K562 (cell line): ENCODE measurements at places on chromosomes 1 and 21. TPM values are rescaled to one million over a fixed set of nuclear protein-coding genes. Genes with fewer than 3 reads are reported as not detected.

DNA sequence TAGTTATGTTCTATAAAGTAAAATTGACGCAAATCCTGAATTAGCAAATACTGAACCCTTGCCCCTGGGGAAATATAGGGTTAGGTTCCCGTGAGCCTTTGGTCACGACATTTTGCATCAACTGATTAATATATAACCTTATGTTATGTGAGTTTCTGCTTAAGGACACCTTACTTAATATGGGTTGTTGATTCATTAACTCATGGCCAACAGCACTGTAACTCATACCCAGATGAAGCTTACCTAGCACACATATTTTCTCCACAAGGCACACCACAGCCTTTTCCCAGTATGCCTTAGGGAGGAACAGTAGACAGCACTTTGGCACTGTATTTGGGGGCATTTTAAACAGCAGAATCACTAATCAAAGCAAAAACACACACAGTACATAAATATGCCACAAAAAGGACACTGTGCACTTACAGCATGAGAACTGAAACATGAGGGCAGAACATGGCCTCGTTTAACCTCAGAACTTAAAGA is 15.1 kb downstream of the INAVA start:
- no peak for DNase-seq
- H3K4me1 ChIP-seq, result no peaks in the 10 kb centered on the region
- H3K36me3 ChIP-seq, result no peaks in the 10 kb centered on the region
- no peak overlapping the region for H3K4me3 ChIP-seq
- peaks cover 43% of the 10 kb centered on the region for H3K27me3 ChIP-seq

DNA sequence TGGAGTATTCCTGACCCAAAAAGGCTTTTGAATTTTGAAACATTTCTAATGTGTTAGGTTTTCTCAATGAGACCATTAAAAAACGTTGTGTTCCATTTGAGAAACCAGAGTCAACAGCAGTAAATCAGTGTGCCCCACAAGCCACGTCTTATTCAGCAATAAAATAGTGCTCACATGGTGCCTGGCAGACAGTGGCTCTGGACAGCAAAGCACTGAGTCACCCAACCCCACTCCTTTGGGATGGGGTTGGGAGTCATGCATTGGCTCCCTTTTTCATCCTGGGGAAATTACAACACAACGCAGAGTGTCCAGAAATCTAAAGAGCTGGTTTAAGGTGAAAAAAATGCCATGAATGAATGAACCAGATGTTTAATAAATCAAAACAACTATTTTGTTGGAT is 46.5 kb downstream of the KCNJ15 start:
- no peak overlapping the region for H3K4me3 ChIP-seq
- H3K4me1 ChIP-seq, result no peaks in the 10 kb centered on the region
- no peak overlapping the region for H3K27ac ChIP-seq

Gene ADORA1
- total RNA-seq, result not detected in 2 replicates

- no peaks in the 10 kb centered on the region for H3K27me3 ChIP-seq
- no peak overlapping the region for H3K4me3 ChIP-seq
- H3K4me1 ChIP-seq, result no peaks in the 10 kb centered on the region
- H3K27ac ChIP-seq, result no peak overlapping the region
- no peaks in the 10 kb centered on the region for H3K36me3 ChIP-seq
- DNase-seq, result no peak
Observed at GRCh38 chr1:219296430-219297355, 123.0 kb downstream of the LYPLAL1 start.

DNA sequence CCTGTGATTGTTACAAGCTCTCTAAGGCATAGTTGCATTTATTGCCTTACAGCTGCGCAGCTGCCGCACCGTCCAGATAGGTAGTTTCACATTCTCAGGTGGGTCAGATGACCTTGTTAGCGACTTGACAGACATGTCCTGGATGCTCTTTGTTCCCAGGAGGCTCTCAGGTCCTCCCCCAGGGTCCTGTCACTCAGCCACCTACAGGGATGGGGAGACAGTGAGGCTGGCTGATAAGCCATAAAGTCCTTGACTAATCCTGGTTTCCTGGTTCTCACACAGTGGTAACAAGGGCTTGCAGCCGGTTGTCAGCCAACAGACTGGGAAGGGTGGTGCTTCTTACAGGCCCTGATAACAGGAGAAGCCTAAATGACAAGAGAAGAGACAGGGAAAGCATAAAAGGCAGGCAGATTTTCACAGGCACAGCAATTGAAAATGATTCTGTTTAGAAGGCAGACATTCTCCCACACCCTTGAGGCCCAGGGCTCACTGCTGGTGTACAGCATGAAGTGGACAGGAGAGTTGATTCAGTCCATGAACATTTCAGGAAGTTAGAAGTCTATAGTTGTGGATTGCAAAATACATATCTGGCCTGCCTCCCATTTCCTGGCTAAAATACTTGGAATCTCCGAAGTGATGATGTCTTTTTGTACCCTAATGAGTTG is 2.9 kb downstream of the ARF1 start:
- H3K27me3 ChIP-seq, result no peaks in the 10 kb centered on the region
- peak; percentile 51 for DNase-seq
- H3K36me3 ChIP-seq, result peaks cover 70% of the 10 kb centered on the region

Gene MEGF6
- 0.40 and 1.7 TPM in 2 replicates for total RNA-seq

DNA sequence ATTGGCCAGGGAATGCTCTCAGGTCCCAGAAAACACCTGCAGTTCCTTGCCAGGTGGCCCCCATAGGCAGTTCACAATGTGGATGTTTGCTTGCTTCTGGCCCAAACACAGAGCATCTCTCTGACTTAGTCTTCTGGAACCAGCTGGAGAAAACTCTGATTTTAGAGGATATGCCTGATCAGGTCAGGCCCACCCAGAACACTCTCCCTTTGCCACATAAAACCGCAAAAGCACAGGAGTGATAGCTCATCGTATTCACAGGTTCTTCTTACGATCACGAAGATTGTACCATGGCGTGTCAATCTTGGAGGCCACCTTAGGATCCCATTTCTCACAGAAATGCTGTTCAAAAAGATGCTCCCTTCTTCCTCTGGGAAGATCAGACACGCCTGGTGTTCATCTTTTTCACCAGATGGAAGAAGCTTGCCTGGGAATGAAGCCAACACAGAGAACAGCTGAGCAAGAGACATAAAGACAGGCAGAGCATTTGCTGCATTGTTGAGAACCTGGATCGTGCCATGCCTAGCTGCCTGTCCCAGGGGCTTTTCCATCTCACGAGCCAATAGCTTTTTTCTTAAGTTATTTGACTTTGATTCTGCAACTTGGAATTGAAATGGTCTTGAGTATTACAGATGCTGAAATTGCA is 11.6 kb upstream of the CD247 start:
- H3K4me3 ChIP-seq, result no peak overlapping the region
- no peak for DNase-seq
- H3K4me1 ChIP-seq, result peaks cover 19% of the 10 kb centered on the region; the same call in 2 of the 3 replicates
- no peaks in the 10 kb centered on the region for H3K36me3 ChIP-seq

GRCh38 chr1:17210176-17210575 is 5.2 kb downstream of the PADI1 start:
- no peak for DNase-seq
- H3K4me3 ChIP-seq, result no peak overlapping the region
- H3K4me1 ChIP-seq, result peaks cover 7% of the 10 kb centered on the region

- H3K27ac ChIP-seq, result no peak overlapping the region
- H3K27me3 ChIP-seq, result peaks cover 11% of the 10 kb centered on the region
- no peak for DNase-seq
- no peaks in the 10 kb centered on the region for H3K36me3 ChIP-seq
Observed at GRCh38 chr1:114334297-114334696, 176.7 kb downstream of the TRIM33 start.

Gene SLAMF9
- total RNA-seq, result not detected in 2 replicates

DNA sequence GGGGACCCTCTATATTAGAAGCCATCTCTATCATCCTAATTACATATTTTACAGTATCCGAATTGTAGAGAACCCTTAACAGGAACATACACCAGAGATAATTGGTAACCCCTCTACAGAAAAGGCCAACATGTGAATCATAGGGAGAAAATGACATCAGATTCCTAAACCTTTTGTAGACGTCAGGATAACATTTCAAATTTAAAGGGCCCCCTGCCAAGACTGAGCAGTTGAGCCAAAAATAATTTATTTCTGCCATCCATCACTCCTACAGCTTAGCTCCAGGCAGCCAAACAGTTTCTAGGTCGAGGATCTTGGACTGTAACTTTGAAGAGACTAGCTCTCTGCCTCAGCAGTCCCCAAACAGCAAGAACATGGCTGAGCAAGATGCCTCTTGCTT is 21.2 kb downstream of the ZNF697 start:
- H3K27ac ChIP-seq, result no peak overlapping the region
- H3K4me1 ChIP-seq, result no peaks in the 10 kb centered on the region
- no peaks in the 10 kb centered on the region for H3K27me3 ChIP-seq
- H3K36me3 ChIP-seq, result peaks cover 23% of the 10 kb centered on the region

Gene CIART
- total RNA-seq, result 0.35 TPM in 1 of 2 replicates, not detected in the other

GRCh38 chr1:248852481-248853405 is 6.1 kb downstream of the ZNF692 start:
- DNase-seq, result no peak
- H3K36me3 ChIP-seq, result peaks cover 98% of the 10 kb centered on the region
- no peak overlapping the region; the same call in 2 of the 3 replicates for H3K27ac ChIP-seq
- H3K27me3 ChIP-seq, result no peaks in the 10 kb centered on the region
- no peak overlapping the region for H3K4me3 ChIP-seq

Gene KCNH1
- not detected in 2 replicates for total RNA-seq

DNA sequence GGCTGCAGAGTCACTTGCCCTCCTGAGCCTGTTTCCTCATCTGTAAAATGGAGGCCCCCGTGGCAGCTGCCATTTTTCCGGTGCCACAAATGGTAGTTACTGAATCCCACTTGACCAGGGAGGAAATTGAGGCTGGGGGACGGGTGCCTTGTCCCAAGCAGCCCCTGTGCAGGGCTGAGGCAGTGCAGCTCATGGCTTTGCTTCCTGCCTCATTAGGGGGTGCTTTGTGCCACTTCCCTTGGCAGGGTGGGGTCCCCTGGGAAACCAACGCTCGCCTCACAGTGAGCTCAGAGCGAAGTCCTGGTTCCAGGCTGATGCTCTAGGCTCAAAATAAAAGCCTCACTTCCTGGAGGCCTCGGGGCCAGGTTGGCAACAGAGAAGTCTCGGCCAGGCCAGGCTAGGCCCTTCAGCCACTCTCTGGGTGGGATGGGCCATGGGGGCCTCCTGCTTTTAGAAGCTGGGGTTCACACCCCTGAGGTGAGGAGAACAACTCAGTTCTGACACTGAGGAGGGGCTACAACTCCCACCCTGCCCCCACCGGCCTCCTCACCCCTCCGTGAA is 6.8 kb downstream of the LAPTM5 start:
- DNase-seq, result no peak
- no peak overlapping the region for H3K27ac ChIP-seq
- no peak overlapping the region for H3K4me3 ChIP-seq
- H3K36me3 ChIP-seq, result no peaks in the 10 kb centered on the region
- peaks cover 52% of the 10 kb centered on the region for H3K4me1 ChIP-seq

- no peaks in the 10 kb centered on the region for H3K27me3 ChIP-seq
- H3K27ac ChIP-seq, result no peak overlapping the region
- no peaks in the 10 kb centered on the region for H3K4me1 ChIP-seq
- H3K36me3 ChIP-seq, result no peaks in the 10 kb centered on the region
Observed at GRCh38 chr1:81118550-81118949, 682.2 kb upstream of the ADGRL2 start.

DNA sequence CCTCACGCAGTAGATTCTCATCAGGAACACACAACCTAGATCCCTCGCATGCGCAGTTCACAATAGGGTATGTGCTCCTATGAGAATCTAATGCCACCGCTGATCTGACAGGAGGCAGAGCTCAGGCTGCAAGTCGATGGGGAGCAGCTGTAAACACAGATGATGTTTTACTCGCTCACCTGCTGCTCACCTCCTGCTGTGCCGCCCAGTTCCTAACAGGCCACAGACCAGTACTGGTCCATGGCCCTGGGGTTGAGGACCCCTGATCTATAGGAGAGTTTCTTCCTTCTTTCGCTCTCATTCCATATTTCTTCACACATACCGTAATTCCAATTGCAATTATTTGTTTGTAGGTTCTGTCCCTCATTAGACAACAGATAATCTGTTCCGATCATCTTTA is 103.4 kb downstream of the CLEC20A start:
- no peaks in the 10 kb centered on the region for H3K27me3 ChIP-seq
- H3K36me3 ChIP-seq, result no peaks in the 10 kb centered on the region
- H3K4me1 ChIP-seq, result no peaks in the 10 kb centered on the region
- no peak for DNase-seq
- H3K4me3 ChIP-seq, result no peak overlapping the region

DNA sequence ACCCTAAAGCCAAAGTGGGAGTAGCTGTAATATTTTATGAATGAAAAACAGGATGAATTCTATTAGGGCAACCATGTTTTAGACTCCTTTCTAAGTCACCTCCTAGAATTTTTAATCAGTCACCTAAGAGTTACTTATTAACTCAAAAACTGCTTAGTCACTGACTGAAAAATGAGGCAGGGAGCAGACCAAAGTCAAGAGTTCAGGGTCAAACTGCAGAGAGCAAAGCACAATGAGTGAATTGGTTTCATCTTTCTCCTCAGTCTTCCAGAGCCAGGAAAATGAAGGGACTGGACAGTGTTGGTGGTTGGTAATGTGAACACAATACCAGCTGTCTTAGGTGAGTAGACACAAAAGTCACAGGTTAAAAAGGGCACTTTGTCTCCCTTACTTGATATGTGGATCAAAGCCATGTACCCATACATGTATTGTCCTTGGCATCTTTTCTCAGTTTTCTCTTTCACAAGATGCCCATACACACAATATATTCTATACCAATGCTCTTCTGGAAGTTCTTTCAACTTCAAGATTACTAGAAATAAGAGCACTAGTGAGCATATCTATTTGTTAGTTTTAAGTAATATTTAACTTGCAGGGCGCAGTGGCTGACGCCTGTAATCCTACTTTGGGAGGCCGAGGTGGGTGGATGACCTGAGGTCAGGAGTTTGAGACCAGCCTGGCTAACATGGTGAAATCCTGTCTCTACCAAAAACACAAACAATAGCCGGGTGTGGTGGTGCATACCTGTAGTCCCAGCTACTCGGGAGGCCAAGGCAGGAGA is 42.2 kb downstream of the ATP1B1 start:
- no peak for DNase-seq
- H3K27ac ChIP-seq, result no peak overlapping the region
- H3K4me3 ChIP-seq, result no peak overlapping the region
- no peaks in the 10 kb centered on the region for H3K27me3 ChIP-seq
- no peaks in the 10 kb centered on the region for H3K4me1 ChIP-seq

Gene C1orf141
- total RNA-seq, result 0.18 TPM in 1 of 2 replicates, not detected in the other

DNA sequence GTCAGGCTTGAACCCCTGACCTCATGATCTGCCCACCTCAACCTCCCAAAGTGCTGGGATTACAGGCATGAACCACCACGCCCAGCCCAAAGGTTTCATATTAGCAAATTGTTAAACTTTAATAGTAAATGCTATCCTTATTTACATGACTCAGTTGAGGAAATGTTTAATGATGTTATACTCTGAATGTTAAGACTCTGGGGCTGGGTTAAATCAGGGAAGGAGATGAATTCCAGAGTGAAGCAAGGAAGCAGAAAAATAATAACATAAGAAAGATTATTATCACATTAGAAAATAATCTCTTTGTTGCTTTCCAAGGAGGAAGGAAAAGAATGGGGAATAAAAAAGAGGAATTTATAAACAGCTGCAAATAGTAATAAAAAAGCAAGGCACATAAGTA is 105.3 kb downstream of the PTGS2 start:
- H3K4me3 ChIP-seq, result no peak overlapping the region
- H3K27ac ChIP-seq, result no peak overlapping the region
- no peaks in the 10 kb centered on the region for H3K27me3 ChIP-seq
- H3K36me3 ChIP-seq, result no peaks in the 10 kb centered on the region

- peaks cover 64% of the 10 kb centered on the region for H3K4me1 ChIP-seq
- H3K27me3 ChIP-seq, result peaks cover 81% of the 10 kb centered on the region
- DNase-seq, result peak; percentile 51
- H3K36me3 ChIP-seq, result no peaks in the 10 kb centered on the region; the same call in 2 of the 3 replicates
Observed at GRCh38 chr21:44897326-44898010, 23.2 kb downstream of the ITGB2 start.
